A172 (cell line): ENCODE measurements at places on chromosomes 12 and 14. TPM values are rescaled to one million over a fixed set of nuclear protein-coding genes. Genes with fewer than 3 reads are reported as not detected.

The SPSB2 gene
- total RNA-seq, result 7.9 and 10.2 TPM in 2 replicates

DNA sequence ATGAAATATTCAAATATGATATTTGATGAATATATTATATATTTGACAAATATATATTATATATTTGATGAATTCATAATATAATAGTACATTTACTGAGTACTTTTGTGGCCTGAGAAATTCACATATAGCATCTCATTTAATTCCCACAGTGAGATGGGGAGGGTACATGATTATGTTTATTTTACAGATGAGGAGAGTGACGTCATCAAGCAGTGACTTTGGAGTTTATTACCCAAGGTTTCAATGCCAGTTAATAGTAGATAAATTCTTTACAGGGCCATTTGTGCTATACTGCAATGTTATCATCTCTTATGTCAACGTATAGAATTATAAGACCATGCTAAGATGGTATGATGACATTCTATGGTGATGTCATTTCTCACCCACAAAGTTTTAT is 352.7 kb downstream of the TMTC2 start:
- DNase-seq, result no peak

- no peak for DNase-seq
These were observed 53.2 kb downstream of the DACT1 start for GRCh38 chr14:58690801-58691516.

DNA sequence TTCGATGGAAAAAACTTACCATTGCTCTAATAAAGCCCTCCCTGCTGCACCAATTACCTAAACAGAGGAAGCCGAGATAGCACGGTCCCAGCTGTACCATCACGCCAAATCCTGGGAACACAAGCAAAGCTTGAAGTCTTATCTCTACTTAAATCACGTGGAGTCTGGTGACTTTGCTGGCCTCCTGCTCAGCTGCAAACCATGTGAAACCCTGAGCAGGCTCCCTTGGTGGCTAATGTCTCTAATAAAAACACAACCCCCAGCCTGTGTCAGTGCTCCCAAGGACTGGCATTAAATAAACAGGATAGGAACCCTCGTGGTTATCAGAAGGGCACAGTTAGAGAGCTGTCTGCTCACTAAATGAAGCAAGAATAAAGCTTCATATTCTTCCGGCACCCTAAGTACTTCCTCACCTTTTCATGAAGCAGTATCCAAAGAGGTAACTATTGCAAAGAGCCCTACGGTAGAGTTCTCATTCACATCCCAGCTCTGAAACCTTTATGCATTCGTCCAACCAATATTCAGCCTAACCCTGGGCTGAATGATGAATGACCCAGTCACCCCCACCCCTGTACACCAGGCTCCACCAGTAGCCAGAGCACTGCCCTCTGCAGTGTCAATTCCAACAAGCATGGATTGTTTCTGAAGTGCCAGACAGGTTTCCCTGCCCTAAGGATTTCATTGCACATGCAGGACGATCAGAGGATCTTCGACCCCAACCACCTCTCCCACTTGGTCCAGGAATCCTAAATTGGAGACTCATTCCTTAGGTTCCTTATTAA is 452.7 kb upstream of the TMPO start:
- no peak for DNase-seq

- DNase-seq, result peak; percentile 77
These were observed 798.8 kb downstream of the SLC16A7 start for GRCh38 chr12:60394665-60395064.

DNA sequence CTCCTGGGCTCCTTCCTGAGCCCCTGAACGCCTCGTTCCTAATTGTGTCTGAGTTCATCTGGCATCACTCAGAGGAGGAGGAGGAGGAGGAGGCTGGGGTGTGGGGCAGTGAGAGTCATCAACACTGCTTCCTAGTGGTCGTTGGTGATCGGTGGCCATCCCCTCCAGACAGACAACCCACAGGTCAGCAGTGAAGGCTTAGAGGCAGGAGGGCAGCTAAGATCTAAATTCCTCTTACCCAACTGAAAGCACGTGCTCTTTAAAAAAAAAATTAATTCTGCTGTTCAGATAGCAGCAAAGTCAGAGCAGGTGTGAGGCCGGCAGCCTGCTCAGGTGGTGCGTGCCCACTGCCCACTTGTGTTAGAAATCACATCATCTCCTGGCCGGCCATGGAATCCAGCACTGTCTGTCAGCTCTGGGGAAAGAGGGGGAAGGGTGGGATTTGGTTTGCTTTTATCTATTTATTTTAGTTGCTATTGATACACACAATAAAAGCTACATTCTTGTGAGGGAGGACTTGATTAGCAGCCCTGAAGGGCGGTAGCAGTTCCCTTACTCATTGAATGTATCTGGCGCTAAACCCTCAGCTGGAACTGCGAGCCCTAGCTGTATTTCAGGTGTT is 46.6 kb downstream of the PPP2R5C start:
- DNase-seq, result no peak

The CMKLR1 gene
- total RNA-seq, result not detected in 2 replicates

GRCh38 chr14:81511111-81511904 is 22.3 kb downstream of the SEL1L start:
- no peak for DNase-seq

The NTF3 gene
- 1.3 and 5.8 TPM in 2 replicates for total RNA-seq

The OR4E2 gene
- not detected in 2 replicates for total RNA-seq

The RERGL gene
- total RNA-seq, result not detected in 2 replicates

DNA sequence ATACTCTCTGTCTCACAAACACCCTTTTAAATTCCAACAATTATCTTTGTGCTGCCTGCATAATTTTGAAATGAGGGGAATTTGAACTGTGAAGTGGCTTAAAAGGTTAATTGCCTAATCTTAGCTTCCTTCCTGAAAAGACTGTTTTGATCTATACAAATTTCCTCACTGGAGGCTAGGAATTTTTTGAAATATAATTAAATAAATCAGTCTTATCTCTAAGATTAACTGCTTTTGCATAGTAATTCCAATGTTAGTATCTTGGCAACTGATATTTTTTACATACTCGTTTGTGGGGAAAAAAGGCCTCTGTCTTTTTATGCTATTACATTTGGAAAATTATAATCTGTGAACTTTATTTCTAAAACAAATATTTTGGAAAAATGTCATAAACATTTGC is 498.5 kb downstream of the TMTC2 start:
- DNase-seq, result no peak

DNA sequence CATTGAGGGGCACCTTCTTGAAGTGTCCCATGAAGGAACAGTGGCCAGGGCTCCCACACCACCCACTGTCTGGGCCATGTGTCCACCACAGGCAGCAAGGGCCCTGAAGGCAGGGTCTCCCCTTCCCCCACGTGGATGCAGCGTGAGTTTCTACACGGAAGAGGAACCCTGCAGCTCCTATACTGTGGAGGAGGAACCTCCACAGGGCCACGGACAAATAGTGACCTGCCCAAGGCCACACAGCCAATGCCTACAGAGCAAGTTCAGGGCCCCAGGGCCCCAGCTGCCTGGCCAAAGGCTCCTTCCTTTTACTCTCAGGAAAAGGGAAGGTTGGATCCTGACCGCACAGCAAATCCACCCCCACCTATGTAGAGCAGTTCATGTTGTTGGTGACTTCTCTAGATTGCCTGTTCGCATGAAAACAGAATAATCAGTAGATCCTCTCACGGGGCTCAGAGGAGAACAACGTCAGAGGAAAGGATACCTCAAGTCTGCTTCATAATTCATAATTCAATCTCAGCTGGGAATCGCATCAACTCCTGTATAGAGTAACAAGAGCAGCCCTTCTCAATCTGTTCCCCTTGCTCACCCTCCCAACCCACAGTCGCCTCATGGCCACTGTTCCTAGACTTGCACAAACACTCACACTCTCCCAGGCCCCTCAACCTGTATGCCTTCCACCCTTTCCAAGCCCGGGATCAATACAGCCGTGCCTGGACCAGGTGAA is 11.1 kb upstream of the KRT73 start:
- no peak for DNase-seq

The TSPAN19 gene
- total RNA-seq, result not detected in 2 replicates

The KRT83 gene
- 0.05 and 0.41 TPM in 2 replicates for total RNA-seq

The SLC15A5 gene
- total RNA-seq, result not detected in 2 replicates

GRCh38 chr14:97426776-97427175 is 629.6 kb downstream of the VRK1 start:
- no peak for DNase-seq

- DNase-seq, result no peak
These were observed 84.5 kb downstream of the TAOK3 start for GRCh38 chr12:118288174-118288573.

GRCh38 chr12:63304887-63305316 is 153.9 kb upstream of the AVPR1A start:
- no peak for DNase-seq

DNA sequence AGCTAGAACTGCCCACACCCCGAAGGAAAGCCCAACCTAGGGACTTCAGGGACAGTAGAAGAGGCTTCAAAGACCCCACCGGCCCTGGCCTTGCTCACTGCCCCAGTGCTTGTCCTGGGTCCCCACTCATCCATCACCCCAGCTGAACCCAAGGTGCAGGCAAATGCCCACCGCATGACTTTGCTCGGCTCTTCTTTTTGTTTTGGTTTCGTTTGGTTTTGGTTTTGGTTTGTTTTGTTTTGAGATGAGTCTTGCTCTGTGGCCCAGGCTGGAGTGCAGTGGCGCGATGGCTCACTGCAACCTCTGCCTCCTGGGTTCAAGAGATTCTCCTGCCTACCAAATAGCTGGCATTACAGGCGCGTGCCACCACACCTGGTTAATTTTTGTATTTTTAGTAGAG is 9.0 kb downstream of the CCDC85C start:
- DNase-seq, result no peak

DNA sequence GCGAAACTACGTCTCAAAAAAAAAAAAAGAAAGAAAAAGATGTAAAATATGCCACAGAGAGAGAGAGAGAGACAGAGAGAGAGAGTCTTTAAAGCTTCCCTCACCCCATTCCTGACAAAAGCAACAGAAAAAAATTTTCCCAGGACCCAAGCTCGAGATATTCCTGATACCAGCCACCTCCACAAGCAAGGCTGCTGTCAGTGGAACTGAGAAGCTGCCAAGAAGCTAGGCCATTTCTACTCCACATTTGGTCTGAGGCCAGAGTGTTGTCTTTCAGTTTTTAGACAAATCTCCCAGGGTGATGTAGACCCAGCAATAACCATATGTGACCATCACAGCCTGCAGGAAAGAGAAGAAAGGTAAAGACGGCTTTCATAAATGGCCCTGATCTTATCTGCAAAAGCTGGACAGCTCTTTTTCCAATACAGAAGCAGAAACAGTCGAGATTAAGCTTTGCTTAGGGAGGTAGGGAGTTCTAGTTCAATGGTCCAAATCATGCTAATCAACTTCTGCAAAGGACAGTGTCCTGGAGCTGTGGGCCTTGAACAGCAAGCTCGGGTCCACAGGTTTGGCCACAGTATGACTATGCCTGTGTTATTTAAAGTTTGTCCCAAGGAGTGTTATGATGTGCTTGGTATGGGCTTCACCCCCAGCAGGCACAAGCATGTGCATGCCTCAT is 130.3 kb upstream of the NUDT4 start:
- no peak for DNase-seq

The MSI1 gene
- 0.57 and 1.6 TPM in 2 replicates for total RNA-seq

The BCAT1 gene
- 15.8 and 32.8 TPM in 2 replicates for total RNA-seq

DNA sequence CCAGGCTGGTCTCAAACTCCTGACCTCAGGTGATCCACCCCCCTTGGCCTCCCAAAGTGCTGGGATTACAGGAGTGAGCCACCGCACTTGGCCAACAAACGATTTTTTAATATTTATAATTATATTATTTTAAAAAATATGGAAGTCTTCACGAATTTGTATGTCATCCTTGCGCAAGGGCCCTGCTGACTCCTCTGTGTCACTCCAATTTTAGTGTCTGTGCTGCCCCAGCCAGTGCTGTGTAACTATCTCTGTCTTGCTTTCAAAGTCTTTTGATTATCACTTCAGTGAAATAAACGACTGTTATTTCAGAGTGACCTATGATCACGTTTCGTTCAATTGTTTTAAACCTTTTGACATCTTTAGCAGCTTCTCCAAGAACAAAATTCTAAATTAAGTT is 13.1 kb upstream of the MMP17 start:
- DNase-seq, result no peak

DNA sequence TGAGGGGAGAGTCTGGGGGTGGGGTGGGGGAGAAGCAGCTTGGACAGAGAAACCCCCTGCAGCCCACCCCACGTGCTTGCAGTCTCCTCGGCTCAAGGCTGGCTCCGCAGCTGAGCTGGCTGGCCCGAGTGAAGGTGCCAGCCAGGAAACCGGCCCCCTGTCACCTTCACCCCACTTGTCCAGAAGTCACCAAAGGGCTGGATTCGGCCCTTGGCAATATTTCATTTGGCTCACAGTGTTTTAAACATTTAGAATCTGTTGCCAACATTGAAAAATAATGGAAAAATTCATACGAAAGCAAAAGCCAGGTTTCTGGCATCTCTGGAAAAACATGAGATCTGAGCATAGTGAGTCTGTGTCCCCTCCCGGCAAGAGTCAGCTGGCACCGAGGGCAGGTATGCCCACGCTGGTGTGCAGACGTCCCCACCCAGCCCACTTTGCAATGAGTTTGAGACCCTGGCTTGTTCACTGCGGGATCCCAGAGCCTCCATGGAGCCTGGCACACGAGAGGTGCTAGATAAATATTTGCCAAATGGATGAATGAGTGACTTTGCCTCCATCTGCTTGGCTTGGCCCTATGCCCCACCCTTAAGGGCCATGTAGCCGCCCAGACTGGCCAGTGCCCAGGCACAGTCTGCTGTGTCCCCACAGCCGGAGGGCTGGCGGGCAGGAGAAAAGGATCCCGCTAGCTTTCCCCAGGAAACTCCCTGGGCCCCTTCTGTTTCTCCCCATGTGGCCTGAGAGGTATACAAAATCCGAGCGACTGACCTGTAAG is 18.2 kb downstream of the MSI1 start:
- no peak for DNase-seq

The HOXC11 gene
- 1.0 and 2.3 TPM in 2 replicates for total RNA-seq

GRCh38 chr12:94621662-94622359 is 28.5 kb downstream of the TMCC3 start:
- DNase-seq, result peak; percentile 18
